ENCODE measurements at places on chromosomes 11 and 22.

- no peak for DNase-seq
Measured at GRCh38 chr11:126892756-126893155, 107.8 kb downstream of the KIRREL3 start.

DNA sequence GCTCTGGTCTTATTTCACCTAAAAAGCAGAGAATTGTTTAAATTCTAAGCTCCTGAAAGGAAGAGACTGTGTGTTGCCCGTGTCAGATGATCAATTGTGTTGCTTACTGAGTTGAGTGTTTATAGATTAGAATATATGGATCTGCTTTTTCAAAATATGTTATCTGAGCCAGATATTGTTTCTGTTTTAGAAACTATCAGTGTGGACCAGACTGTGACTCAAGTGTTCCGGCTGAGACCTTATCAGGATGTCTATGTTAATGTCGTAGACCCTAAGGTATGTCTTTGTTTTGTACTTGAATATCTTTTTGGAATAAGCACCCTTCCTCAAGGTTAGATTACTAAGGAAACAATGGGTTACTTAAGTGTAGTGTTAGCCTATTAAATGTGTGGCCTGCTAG lies 11.0 kb downstream of the DEPDC5 start:
- DNase-seq = no peak

DNA sequence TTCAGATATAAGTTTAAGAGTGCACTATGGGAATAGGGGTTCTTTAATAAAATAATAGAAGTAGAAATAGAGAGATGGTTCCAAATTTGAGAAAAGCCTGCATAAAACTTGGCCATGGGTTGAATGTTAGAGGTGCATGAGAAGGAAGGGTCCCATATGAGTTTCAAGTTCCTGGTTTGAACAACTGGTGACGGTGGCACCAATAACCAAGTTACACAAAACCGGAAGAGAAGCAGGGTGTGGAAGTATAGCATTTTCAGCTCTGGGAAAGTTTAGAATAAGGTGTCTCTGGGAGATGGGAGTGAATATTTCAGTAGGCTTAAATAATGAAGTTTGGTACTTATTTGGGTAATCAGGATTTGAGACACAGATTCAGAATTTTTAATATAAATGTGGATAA lies 2.4 kb downstream of the CASP1 start:
- DNase-seq = no peak

- DNase-seq = no peak
Measured at GRCh38 chr11:124876818-124877630, 11.8 kb downstream of the ROBO3 start.

GRCh38 chr11:88683024-88683423 lies 345.5 kb upstream of the CTSC start:
- DNase-seq = no peak

DNA sequence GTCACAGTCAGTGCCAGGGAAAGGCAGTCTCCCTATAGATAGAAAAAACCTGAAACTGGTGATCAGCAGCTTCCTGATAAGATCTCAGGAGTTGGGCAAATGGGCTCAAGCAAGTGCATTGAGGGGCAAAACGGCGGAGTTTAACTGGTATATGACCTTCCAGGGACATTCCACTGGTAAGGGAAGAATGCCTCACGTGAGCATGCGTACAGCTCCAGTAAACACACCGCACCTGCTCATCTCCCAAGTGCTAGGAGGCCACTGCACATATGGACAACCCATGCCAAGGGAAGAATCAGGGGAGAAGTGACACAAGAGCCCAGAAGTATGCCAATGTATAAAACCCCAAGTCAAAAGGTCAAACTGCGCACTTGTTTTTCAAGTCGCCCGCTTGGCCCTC lies 11.6 kb downstream of the HEPHL1 start:
- DNase-seq = no peak

GRCh38 chr22:37239336-37240239 lies 4.5 kb downstream of the RAC2 start:
- DNase-seq = no peak

GRCh38 chr22:36386900-36387708 lies 663 bp downstream of the MYH9 start:
- peak; percentile 65 for DNase-seq

DNA sequence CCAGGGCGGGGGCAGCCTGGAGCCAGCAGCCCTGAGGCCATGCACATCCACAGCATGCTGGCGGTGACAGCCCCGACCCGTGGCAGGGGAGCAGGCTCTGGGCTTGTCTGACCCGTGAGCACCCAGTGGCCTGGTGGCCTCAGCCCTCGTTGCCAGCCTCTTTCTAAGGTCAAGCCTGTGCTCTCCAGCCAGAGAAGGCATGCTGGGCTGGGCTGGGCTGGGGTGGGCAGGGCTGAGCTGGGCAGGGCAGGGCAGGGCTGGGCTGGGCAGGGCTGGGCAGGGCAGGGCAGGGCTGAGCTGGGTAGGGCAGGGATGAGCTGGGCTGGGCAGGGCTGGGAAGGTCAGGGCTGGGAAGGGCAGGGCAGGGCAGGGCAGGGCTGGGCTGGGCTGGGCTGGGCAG lies 10.6 kb downstream of the H19 start:
- DNase-seq = no peak

DNA sequence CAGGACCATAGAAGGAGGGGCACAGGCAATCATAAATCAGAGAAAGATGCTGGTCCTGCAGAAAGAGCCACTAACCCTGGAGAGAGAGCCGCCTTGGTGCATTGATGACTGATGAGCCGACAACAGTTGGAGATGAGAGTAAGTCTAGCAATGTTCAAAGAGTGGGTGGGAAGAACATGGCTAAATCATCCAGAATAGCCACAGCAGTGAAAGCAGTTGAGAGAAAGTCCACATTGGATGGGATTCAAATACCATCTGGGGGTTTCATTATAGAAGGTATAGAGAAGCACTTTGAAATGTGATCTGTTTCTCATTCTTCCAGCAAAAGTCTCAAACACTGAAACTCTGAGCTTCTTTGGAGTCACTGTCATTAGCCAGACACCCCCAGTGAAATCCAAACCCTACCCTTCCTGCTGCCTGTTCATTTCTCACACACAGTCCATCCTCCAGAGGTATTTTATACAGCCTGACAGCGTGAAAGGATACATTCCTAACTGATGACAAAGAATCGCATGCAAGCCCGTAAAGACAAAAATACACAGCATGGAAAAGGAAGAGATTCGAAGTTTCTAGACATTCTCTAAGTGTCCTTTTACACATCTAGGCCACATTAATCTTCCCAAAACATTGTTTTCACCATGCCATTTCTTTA lies 303.1 kb upstream of the MPPED2 start:
- no peak for DNase-seq

GRCh38 chr22:37275622-37276021 lies 6.7 kb upstream of the CYTH4 start:
- peak; percentile 74 for DNase-seq

- no peak for DNase-seq
Measured at GRCh38 chr11:66716996-66717395, 12.0 kb downstream of the SPTBN2 start.

- no peak for DNase-seq
Measured at GRCh38 chr22:17789379-17790200, 15.3 kb upstream of the BID start.

GRCh38 chr11:36608491-36609199 lies 10.6 kb upstream of the RAG2 start:
- no peak for DNase-seq

DNA sequence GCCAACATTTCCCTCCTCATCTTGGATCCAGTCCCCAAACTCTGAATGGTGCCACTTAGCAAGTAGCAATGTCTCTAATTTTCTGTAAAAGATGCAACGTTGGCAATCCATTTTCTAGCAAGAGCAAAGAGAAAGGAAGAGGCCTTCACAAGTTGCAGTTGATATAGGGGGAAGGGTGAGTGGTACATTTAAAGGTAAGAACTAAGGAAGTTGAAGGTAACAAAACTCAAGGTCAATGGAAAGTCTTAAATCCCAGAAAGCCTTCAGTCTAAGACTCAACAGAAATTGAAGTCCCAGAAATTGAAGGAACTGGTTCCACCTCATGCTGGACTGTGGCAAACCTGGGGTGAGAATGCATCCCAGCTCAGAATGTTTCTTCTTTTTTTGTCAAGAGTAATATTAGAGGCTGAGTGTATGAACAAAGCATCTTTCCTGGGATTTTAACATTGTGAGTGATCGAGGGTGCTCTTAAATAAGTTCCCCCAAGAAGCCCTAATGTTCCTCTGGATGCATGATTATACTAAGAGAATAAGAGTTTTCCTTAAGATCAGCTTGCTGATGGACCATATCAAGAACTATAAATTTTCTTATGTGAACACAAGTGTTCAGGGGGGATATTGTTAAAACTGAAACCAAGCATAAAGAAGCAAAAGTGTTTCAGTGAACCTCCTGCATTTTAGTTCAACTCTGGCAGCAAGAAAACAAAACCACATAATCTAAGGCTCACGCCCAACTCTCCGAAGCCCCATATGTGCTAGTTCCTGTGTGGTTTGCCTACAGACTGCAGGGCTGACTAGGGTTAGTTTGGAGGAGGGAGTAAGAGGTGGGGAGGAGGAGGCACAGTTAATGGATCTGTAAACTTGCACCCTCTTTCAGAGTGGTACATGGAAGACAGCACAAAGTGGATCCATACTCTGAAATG lies at the start of gene GRAP2:
TSS of gene GRAP2 (plus strand) at position 779 of the 922 bp plus-strand sequence. CDS start 46,023 bp downstream, outside the sequence.
- DNase-seq = peak; percentile 62

DNA sequence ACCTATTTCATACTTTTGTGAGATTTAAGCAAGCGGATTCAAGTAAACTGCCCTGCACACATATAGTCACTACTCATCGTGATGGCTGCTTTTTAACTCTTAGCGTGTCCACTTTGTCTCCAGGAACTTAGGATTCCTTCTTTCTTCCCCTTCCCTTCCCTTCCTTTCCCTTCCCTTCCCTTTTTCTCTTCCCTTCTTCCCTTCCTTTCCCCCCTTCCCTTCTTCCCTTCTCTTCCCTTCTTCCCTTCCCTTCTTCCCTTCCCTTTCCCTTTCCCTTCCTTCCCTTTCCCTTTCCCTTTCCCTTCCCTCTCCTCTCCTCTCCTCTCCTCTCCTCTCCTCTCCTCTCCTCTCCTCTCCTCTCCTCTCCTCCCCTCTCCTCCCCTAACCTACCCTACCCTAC lies 65.9 kb downstream of the LIF start:
- no peak for DNase-seq

DNA sequence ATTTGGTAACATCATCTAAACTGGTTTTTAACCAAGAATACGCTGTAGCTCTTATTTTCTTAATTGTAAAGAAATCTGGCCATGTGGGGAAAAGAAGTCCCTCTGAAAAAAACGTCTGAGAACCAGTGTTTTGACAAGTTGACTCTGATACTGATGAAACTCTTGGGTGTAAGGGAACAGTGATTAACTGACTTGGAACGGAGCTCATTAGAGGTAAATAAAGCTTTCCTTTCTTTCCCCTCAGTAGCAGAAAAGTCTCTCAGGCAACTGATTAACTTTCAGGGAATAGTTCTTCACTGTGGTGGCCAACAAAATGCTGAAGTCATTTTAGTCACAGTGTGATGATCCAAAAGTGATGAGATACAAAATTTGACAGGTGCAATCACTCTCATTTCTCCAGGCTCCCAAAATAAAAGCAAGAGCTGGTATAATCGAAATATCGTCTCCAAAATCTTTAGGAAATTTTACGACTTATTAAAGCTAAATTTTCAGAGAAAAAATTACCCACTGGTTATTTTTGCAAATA lies 52.3 kb downstream of the SLC36A4 start:
- DNase-seq = no peak

DNA sequence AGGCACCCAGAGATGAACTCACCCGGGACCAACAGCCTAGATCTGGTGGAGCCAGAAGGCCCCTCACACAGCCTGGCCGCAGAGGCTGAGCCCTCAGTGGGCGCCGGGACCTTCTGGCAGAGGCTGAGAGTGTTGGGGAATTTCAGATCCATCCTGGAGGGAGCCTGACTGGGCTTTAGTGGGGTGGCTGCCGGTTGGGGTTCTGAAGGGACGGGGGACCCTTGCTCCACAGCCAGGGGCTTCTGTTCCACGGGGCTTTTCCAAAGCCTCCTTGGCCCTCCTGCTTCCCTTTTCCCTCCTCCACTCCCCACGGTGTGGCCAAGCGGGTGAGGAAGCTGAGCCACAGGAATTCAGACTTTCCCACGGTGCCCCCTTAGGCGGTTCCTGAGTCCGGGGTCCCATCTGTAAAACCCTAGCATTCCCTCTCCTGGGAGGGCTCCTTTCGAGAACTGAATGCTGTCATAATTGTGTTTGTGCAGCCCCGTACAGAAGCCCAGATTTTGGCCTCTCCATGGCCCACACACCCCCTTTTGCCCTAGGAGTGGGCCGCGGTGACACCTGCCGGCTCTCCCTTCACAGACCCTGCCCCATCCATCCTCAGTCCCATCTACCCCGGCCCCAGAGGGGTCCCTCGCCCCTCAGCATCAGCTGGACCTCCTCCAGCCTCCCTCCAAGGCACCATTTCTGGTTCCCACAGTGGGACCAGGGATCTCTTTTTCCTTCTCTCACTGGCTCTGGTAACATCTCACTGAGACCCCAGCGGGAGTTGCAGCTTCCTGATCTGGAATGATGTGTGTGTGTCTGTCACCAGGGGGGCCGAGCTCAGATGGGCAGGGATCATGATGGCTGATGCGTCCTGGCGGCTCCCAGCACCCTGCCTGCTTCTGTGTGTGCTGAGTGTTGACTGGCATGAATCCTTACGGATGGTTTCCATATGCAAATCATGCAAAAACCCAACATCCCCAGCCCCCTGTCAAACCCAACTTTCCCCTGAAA lies 1048.4 kb downstream of the TBC1D22A start:
- no peak for DNase-seq

- DNase-seq = no peak
Measured at GRCh38 chr22:44170470-44170869, 10.3 kb upstream of the PARVG start.

DNA sequence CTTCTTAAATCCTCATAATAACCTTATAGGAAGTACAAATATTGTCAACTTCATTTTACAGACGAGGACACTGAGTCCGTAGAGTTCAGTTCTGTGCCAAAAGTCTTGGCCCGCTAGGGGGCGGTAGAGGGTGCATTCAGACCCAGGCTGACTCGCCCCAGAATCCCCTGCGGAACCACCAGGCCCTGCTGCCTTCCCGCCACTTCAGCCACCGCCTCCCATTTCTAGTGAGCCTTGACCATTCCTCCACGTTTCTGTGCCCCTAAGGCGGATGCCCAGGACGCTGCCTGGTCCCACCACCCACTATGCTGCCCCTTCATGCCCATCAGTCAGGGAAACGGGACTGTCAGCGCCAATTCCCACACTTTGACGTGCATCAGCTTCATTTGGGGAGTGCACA lies 19.1 kb downstream of the SYT13 start:
- peak; percentile 22 for DNase-seq

- DNase-seq = no peak
Measured at GRCh38 chr22:23107487-23108248, 34.1 kb downstream of the RSPH14 start.
